ENCODE measurements at places on chromosomes 13 and 19.
A peak's percentile ranks its signal among the peaks of the same experiment; 100 is the strongest.

DNA sequence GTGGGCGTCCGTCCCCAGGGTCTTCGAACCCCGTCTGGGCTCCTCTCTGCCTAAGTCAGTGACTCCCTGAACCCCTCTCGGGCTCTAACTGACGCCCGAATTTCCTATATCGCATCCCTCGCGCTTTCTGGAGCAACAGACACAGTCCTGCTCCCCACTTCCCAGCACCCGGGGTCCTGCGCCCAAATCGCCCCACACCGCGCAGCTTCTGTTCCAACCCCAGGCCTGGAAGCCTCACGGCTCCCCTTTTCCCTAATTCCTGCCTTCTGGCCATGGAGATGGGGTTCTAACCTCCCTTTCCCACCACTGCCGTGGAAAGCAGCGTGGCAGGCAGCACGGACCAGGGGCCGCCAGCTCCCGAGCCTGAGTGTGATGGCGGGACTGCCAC, 1.6 kb upstream of the GRTP1 start:
- no peaks in the 10 kb centered on the region for H3K36me3 ChIP-seq
- DNase-seq, result no peak
- H3K27me3 ChIP-seq, result peaks cover 25% of the 10 kb centered on the region
- no peak overlapping the region for H3K4me3 ChIP-seq

DNA sequence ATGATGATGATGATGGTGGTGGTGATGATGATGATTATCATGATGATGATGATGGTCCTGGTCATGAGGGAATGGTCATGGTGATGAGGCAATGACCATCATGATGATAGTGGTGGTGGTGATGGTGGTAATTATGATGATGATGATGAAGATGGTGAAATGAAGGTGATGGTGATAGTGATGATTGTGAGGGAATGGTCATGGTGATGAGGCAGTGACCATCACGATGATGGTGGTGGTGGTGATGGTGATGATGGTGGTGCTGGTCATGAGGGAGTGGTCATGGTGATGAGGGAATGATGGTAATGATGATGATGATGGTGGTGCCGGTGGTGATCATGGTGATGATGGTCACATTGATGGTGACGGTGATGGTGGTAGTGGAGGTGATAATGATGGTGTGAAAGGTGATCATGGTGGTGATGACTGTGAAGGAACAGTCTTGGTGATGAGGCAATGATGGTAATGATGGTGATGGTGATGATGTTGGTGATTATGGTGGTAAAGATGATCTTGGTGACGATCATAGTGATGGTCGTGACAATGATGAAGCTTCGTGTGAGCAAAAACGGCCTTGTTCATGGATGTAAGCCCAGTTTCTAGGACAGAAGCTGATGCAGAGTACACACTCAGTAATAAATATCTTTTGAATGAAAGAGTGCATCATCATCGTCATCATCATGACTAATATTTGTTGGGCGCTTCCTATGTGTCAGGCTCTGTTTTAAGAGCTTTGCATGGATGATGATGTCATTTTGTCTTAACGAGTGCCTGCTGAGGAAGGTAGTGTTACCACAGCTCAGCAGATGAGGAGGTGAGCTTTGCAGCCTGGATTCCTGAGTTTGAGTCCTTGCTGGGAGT, 17.3 kb downstream of the SBK2 start:
- H3K4me3 ChIP-seq, result no peak overlapping the region
- peaks cover 4% of the 10 kb centered on the region for H3K4me1 ChIP-seq
- no peaks in the 10 kb centered on the region for H3K27me3 ChIP-seq
- H3K27ac ChIP-seq, result no peak overlapping the region
- DNase-seq, result no peak
- no peaks in the 10 kb centered on the region for H3K36me3 ChIP-seq

- H3K27ac ChIP-seq, result no peak overlapping the region
- H3K36me3 ChIP-seq, result no peaks in the 10 kb centered on the region
- H3K27me3 ChIP-seq, result no peaks in the 10 kb centered on the region
- H3K4me3 ChIP-seq, result no peak overlapping the region
These were observed 50.3 kb upstream of the VSTM2B start for GRCh38 chr19:29475469-29475868.

- DNase-seq, result peak; percentile 74
- peaks cover 19% of the 10 kb centered on the region for H3K27me3 ChIP-seq
- H3K36me3 ChIP-seq, result no peaks in the 10 kb centered on the region
- peak within 1 kb of the TSS; percentile 73 for H3K4me3 ChIP-seq
- peak within 1 kb of the TSS; percentile 91 for H3K27ac ChIP-seq
These were observed at the start of gene KL for GRCh38 chr13:33016414-33017322. Gene KL, plus strand, starts transcription at chr13:33016423. Its CDS starts 18 bp downstream, at chr13:33016441.

GRCh38 chr19:798415-799075, 1.3 kb downstream of the PTBP1 start:
- peak; percentile 51 for DNase-seq
- H3K27me3 ChIP-seq, result no peaks in the 10 kb centered on the region
- peaks cover 38% of the 10 kb centered on the region for H3K36me3 ChIP-seq
- H3K27ac ChIP-seq, result peak overlapping the region; percentile 96

Data from lower lobe of right lung (tissue), 2 donors.